ENCODE measurements at places on chromosomes 5 and 9. TPM values are rescaled to one million over a fixed set of nuclear protein-coding genes. Genes with fewer than 3 reads are reported as not detected.

GRCh38 chr9:87076825-87077224 lies 129.5 kb upstream of the GAS1 start:
- DNase-seq: no peak

GRCh38 chr9:1957856-1958255 lies 57.3 kb upstream of the SMARCA2 start:
- DNase-seq: no peak

- DNase-seq: peak; percentile 39
Measured at GRCh38 chr9:82057805-82058204, 69.2 kb downstream of the SPATA31D1 start.

KCNV2 gene
- not detected for total RNA-seq

Data from thymus (tissue), 14 donors.